ENCODE measurements at places on chromosomes 11 and 22.

DNA sequence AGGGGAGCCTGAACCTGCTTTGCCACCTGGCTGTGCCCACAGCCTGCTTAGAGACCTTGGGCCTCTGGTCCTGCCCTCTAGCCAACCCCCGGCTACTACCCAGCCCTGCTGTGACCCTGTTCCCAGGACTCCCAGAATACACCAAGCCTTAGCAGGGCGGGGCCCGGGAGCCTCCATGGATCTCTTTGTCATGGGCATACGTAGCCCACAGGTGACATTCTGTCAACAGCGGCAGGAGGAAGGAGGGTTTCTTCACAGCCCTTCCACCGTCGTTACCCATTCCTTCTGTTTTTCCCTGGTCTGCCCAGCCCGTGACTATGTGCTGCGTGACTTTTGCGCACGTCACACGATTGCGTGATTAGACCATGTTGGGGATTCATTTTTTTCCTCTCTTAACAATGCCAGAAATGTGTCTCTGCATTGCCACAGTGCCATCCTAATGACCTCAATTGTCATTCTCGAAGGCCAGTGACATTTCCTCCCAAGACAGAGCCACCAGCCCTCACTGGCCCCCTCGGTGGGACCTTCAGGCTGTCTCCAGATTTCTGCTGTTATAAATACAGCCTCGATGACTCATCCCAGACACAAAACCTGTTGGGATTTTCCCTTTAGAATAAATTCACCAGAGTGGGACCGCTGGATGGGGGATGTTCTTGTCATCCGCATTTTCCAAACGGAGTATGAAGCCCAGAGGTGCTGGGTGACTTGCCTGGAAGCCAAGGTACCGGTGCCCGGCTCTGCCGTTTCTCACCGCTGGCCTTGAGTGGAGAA, 9.0 kb downstream of the SYT12 start:
- no peak for DNase-seq

- no peak for DNase-seq
Observed at GRCh38 chr22:40410272-40410671, 39.9 kb downstream of the SGSM3 start.

- DNase-seq = no peak
Observed at GRCh38 chr11:94623120-94623735, 56.1 kb downstream of the PIWIL4 start.

- no peak for DNase-seq
Observed at GRCh38 chr11:1333091-1333772, 23.8 kb upstream of the TOLLIP start.

GRCh38 chr11:2975594-2975993, 16.5 kb downstream of the NAP1L4 start:
- DNase-seq = no peak
